ENCODE measurements at places on chromosomes 2 and 18.

GRCh38 chr2:192194866-192195547 is at the start of gene TMEFF2:
Gene TMEFF2, minus strand, starts transcription at chr2:192194933. Its CDS starts 409 bp downstream, at chr2:192194524.
- DNase-seq: peak; percentile 78

DNA sequence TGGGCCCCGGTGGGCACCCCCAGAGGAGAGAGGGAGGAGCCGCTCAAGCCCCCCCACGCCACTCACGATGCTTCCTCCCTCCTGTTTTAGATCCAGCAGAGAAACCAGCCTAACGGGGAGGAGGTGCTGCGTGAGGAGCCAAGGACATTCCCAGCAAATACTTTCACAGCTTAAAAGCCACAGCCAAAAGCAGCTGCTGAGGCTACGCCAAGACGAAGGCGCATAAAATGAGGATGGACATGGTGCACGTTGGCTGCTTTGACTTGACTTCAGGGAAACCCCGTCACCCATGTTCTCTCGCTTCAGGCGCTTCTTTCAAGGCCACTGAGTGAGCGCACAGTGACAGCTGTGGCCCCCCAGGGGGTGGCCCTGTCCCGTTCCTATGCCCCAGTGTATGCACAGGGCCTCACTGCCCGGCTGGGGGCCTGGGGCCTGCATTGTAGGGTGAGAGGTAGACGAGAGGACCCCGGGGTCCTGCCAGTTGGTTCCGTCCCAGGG is 72.1 kb upstream of the PXDN start:
- no peak for DNase-seq

DNA sequence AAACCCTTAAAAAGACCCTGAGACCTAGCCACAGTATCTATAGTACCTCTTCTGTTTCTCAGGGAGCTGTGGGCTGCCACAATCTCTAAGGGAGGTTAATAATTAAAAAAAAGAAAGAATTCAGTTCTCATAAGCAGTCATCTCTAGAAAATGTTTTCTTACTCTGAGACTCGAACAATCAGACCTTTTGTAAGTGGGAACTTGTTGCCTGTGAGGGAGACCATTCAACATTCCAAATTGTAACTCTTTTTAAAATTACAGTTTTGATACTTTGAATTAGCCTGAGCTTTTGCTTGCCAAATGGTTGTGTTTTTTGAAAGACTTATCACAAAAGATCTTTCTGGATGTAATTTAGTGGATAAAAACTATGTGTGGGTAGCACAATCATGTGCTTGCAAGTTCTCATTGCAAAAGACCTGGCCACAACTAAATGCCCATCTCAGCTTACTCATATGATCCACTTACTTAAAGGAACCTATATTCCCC is 33.3 kb downstream of the IL1R2 start:
- DNase-seq: no peak

GRCh38 chr2:198775737-198776136 is 682.0 kb downstream of the SATB2 start:
- no peak for DNase-seq

- DNase-seq: no peak
Observed at GRCh38 chr2:217657252-217657651, 345.5 kb downstream of the TNS1 start.

GRCh38 chr2:19232312-19232711 is 126.1 kb downstream of the OSR1 start:
- DNase-seq: no peak

- DNase-seq: no peak
Observed at GRCh38 chr2:113231064-113231463, 47.7 kb downstream of the PAX8 start.

DNA sequence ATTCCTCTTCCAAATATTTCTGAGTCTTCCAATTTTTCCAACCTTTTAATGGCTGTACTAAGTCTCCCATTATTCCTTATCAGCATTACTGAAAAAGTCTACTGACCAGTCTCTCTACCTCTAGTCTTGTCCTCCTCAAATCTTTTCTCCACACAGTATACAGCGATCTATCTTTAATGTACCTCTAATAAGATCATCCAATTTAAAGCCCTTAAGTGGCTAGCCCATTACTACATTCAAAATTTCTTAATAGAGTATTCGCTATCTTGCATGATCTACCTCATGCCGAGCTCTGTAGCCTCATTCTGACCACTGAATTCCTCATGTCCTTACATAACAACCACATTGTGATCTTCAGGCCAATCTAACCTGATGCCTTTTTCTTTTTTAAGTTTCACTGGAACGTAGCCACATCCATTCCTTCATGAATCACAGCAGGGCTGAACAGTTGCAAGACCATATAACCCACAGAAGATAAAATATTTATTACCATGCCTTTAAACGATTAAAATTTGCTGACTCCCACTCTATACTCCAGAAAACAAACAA is 57.9 kb downstream of the SLC66A3 start:
- no peak for DNase-seq

DNA sequence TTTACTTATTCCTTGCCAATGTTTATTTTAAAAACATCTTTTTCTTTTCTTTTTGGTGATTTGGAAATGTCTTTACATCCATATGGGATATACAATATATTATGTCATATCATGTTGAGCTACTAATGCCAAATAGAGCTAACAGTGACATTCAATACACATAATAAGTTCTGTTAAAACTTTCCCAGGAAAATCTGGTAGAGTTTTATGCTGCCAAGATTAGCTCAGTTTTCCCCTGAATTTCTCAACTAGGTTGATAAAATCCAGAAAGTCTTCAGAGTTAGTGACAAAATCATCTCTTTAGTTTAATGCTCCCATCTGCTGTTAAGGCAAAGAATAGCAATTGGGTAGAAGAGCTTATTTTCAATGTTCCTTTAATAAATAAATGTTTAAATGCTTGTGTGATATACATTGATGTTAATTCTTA is 9.9 kb downstream of the COL3A1 start:
- DNase-seq: no peak

DNA sequence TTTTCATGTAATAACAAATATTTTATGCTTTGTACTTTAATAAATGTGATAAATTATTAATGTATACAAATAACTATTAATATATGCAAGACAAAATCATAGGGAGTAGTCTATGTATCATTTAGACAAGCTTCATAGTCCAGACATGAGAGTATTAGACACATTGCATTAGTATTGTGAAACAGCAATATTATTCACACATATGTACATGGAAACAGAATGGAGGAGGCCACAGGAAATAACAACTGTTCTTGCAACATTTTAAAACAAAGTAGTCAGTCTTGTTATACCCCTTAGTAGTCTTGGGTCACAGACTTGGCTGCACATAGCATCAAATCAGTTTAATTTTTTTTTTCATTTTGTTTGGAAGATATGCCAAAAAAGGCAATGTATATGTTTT is 15.8 kb downstream of the DSC1 start:
- DNase-seq: no peak

DNA sequence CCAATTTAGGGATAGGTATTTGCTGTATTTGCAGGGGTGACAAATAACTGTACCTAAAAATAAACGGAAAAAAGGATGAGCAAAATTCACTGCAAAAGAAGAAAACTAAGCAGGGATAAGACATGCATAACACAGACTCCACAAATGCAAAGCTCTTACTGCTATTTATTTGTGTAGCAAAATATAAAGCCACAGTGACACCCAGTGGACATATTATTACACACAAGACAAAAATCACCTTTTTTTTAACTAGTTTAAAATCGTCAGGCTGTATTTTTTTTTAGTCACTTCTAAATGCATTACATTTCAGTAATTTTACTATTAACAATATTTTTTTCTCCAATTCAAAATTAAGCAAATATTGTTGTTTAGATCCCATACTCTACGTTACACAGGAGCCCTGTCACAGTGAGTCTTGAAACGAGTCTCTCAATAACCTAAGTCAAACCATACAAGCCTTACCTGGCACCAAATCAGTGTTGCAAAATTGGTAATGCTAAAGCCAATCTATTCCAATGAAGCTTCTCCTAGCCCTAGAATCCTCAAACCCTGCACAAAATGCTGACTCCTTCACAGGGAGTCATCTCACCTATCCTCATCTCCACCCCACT is 23.7 kb downstream of the METTL4 start:
- DNase-seq: no peak

- no peak for DNase-seq
Observed at GRCh38 chr18:48754993-48755473, 195.7 kb downstream of the SMAD7 start.

GRCh38 chr2:39290433-39290832 is 46.7 kb upstream of the CDKL4 start:
- DNase-seq: no peak

Data from NCI-H1417 treated with DMSO at 0.1 percent for 48 hours (cell line).